ENCODE measurements at places on chromosomes 11 and 22.

- no peaks in the 10 kb centered on the region for H3K36me3 ChIP-seq
- no peak for DNase-seq
- no peaks in the 10 kb centered on the region for H3K27me3 ChIP-seq
- H3K27ac ChIP-seq: no peak overlapping the region
Observed at GRCh38 chr11:128422576-128423370, 164.6 kb downstream of the ETS1 start.

DNA sequence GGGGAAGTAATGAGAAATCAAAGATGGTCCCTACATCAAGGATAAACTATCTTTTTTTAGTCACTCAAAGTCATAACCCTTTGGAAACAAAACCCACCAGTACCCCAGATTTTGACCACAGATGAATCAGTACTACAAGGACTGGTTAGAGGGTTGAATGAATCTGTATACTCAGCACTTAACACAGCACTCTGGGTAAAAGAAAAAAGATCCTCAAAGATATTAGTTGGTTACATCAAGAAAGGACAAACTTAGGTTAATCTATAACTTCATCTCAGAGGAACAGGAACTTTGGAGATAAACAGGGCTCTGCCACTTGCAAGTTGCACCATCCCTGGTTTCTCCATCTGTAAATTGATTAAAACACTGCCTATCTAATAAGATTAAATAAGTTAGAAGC is 18.8 kb downstream of the SC5D start:
- no peaks in the 10 kb centered on the region for H3K36me3 ChIP-seq
- H3K27ac ChIP-seq: no peak overlapping the region
- H3K4me3 ChIP-seq: no peak overlapping the region
- H3K4me1 ChIP-seq: no peaks in the 10 kb centered on the region

DNA sequence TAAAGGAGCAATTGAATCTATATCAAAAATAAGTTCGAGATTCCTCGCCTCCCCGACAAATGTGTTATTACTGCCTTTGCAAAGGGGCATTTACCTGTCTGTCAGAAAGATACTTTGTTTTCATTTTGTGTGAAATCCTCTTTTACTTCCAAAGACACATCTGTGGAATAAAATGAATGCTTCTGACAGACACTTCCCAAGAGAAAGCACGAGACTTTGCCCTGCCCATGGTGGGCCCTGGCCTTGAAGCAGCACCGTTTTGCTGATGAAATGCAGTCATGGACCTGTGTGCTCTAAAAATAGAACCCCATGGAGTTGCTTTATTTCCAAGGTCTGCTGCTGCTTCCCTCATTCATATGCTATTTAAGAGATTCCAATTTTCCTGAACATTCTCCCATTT is 85.9 kb upstream of the USP47 start:
- H3K27me3 ChIP-seq: no peaks in the 10 kb centered on the region
- DNase-seq: no peak
- H3K4me3 ChIP-seq: no peak overlapping the region
- H3K27ac ChIP-seq: no peak overlapping the region

- H3K36me3 ChIP-seq: no peaks in the 10 kb centered on the region
- peaks cover 2% of the 10 kb centered on the region for H3K27me3 ChIP-seq
- H3K4me1 ChIP-seq: no peaks in the 10 kb centered on the region
- H3K27ac ChIP-seq: no peak overlapping the region
- H3K4me3 ChIP-seq: no peak overlapping the region
Observed at GRCh38 chr11:122050021-122050690, 65.9 kb downstream of the BLID start.

DNA sequence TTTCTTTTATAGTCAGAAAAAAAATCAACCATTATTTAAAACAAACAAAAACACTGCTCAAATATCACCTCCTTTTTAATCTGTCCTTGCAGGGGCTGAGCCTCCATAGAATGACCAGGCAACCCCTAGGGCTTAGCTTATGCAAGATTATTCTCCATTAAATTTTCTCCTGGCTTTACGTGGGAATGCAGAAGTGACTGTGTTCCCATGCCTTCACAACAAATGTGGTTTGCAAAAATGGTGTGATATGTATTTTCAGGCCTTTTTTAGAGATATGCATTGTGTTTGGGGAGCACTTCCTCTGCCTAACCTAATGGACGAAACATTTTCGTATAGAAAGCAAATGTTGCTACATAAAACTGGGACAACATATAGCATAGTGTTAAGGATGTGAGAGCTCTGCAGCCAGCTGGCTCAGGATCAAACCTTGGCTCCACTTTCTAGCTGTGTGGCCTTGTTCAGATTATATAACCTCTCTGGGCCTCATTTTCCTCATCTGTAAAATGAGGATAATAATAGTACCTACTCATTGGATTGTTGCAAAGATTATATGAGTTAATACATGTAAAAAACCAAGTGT is 82.6 kb downstream of the PARVA start:
- H3K4me1 ChIP-seq: no peaks in the 10 kb centered on the region
- no peak overlapping the region for H3K27ac ChIP-seq
- H3K4me3 ChIP-seq: no peak overlapping the region
- no peaks in the 10 kb centered on the region for H3K36me3 ChIP-seq
- H3K27me3 ChIP-seq: no peaks in the 10 kb centered on the region
- DNase-seq: no peak

DNA sequence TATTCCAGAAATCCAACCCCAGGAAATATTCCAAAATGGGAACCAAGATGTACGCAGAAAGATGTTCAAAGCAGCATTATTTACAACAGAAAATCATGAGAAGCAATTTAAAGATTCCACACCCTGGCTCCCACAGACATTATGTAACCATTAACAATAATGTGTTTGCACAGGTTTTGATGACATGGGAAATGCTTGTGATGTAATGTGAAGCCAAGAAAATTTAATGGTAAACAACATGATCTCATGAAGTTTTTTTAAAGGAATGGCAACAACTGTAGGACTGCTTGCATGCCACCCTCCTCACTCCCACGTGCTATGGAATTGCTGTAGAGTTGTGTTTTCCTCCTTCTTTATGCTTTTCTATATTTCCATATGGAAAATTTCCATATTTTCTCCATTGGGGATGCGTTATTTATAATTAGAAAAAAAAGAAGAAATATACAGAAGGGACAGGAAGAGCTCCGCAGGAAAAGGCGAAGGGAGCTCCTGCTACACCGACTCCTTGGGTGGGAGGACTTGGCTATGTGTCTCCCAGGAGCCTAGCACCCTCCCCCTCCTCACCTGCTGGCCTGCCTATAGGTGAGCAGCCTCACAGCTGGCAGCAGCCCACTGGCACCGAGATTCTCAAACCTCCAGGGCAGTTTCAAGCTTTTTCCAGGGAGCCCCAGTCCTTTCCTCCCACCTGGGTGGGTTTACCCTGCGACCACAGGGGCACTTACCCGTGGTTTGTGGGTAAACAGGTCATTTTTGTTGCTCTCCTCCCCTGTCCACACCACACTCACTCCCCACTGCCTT is 20.9 kb downstream of the LRFN4 start:
- DNase-seq: no peak
- no peak overlapping the region for H3K27ac ChIP-seq
- H3K4me1 ChIP-seq: peaks cover 14% of the 10 kb centered on the region
- H3K27me3 ChIP-seq: no peaks in the 10 kb centered on the region
- H3K36me3 ChIP-seq: no peaks in the 10 kb centered on the region

GRCh38 chr11:99268886-99269285 is 248.1 kb downstream of the CNTN5 start:
- DNase-seq: no peak
- H3K4me3 ChIP-seq: no peak overlapping the region
- no peaks in the 10 kb centered on the region for H3K27me3 ChIP-seq
- no peak overlapping the region for H3K27ac ChIP-seq

- H3K4me3 ChIP-seq: no peak overlapping the region
- H3K36me3 ChIP-seq: no peaks in the 10 kb centered on the region
- DNase-seq: no peak
- peaks cover 4% of the 10 kb centered on the region for H3K4me1 ChIP-seq
Observed at GRCh38 chr11:121892131-121892681, 223.8 kb downstream of the BLID start.

DNA sequence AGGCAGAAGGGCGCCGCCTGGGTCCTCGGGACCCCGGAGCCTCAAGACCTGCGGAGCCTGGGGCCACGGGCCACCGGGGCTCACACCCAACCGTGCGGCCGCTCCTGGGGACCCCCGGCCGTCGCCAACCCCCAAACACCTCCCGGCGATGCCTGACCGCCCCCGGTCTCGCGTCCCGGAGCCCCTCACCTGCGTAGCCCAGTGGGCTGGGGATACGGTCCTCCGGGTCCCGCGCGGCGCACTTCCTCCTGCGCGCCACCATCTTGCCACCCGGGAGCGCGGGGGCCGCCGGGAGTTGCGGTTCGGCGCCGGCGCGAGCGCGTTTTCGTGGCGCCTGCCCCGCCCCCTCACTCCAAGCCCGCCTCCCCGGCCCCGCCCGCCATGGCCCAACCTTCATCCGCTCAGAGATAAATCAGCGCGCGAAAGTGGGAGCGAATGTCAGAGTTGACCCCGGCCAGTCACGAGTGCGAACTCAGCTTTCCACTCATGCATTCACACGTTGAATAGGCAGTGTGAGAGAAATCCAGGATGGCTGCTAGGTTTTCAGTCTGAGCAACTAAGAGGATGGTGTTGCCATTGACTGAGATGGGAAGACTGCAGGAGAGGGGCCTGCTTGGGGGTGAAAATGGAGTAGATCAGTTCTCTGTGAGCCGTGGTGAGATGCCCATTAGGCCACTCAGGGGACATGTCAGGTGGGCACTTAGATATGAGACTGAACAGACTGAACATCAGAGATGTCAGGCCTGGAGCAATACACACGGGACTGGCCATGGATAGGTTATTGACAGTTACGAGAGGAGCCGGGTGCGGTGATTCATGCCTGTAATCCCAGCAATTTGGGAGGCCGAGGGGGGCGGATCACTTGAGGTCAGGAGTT is at the start of gene RRP7A:
TSS of gene RRP7A (minus strand) at position 272 of the 877 bp plus-strand sequence. CDS start at position 262, 10 bp downstream.
- no peaks in the 10 kb centered on the region for H3K27me3 ChIP-seq
- peak within 1 kb of the TSS; percentile 71 for H3K27ac ChIP-seq
- peak within 1 kb of the TSS; percentile 98 for H3K4me3 ChIP-seq
- peak; percentile 95 for DNase-seq
- peaks cover 10% of the 10 kb centered on the region for H3K4me1 ChIP-seq

DNA sequence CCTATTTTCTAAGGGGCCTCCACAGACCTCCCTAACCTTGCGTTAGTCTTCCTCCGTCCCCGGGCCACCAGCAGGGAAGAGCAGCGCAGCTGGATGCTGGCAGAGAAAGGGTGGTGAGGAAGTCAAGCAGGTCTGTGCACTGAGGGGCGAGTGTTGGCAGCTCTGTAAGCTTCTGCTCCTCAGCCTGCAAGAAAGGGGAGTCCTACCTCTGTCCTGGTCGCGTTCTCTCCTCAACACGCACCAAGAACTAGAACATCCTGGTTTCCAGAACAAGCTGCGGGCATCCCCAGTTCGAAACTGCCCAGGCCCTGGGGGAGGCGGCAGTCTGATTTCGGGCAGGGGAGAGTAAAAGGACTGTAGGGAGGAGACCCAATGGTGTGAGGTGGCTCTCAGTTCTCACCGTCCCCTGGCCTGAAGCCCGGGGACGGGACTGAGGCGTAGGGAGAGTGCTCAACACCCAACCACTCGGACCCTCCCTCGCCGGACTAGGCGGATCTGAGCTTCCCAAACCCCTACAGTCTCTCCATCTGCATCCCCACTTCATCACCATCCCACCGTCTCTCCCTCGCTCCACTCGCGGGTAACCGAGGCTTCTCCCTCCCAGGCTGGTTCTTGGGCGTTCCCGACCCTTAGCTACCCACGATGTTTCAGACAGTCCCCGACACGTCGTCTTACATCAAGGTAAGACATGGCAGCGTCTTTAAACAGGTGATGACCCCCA is 7.7 kb upstream of the FLI1 start:
- no peak overlapping the region for H3K27ac ChIP-seq
- no peak for DNase-seq
- H3K4me3 ChIP-seq: no peak overlapping the region
- H3K4me1 ChIP-seq: peaks cover 24% of the 10 kb centered on the region
- H3K27me3 ChIP-seq: peaks cover 100% of the 10 kb centered on the region
- H3K36me3 ChIP-seq: no peaks in the 10 kb centered on the region

DNA sequence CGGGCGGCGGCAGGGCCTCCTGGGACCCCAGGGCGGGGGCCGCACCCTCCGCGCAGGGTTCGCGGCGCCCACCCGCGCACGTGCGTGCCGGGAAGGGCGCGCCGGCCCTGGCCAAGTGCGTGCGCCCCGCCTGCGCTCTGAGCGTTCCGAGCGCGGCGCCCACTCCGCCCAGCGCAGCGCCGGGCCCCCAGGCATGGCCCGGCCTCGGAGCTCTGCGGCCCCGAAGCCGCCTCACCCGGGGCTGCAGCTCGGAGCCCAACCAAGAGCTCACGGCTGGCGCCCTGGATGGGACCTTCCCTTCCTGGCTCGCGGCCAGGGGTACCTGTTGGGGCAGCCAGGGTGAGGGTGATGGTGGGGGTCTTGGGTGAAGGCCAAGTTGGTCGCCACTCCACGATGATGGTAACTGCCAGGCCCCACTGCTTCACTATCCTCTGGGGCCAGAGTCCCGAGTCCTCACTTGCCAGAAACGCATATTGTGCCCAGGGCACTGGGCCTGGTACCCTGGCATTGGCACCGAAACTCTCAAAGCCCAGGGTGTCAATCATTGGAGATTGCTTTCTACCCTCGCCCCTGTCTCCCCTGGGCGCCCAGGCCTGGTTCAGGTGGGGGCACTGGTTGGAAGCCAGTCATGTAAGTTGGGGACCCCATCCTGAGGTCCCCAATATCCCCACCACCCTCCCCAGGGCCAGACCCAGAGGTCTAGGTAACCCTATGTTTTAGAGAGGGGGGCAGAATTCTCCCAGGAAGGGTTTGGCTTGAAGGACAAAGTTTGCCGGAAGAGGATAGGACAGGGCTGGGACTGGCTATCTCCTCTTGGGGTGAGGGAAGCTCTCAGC is 882 bp downstream of the ANO1 start:
- no peak overlapping the region for H3K27ac ChIP-seq
- H3K4me3 ChIP-seq: no peak overlapping the region
- peaks cover 59% of the 10 kb centered on the region for H3K27me3 ChIP-seq
- no peak for DNase-seq

DNA sequence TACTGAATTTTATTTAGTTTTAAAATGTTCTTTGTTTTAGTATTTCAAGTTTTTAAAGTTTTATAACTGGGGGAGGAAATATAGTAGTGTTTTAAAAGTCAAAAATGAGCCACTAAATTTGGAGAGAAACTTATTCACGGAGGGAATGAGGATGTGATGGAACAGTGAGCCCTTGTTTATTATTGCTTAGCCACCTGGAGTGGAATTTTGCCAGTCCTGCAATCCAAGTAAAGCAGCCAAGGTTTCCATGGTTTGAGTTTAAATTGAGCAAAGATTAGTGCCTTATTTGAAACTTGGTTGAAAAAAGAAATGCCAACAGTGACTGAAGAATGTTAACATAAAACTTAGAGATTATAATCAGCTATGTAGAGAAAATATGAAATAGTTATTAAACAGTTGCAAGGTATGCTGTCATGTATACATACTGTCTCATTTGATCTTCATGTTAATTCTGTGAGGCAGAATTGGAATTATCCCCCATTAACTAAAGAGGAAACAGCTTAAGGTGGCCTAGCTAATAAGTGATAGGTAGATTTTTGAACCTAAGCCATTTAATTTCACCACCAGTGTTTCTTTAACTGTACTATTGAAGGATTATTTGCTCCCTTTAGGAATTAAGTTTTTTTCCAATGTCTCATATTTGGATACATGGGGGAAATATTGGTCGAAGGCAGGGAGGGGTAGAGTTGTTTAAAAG is 36.4 kb downstream of the SWAP70 start:
- no peak overlapping the region for H3K4me3 ChIP-seq
- H3K27me3 ChIP-seq: no peaks in the 10 kb centered on the region
- DNase-seq: no peak
- H3K27ac ChIP-seq: no peak overlapping the region
- no peaks in the 10 kb centered on the region for H3K36me3 ChIP-seq

GRCh38 chr11:134765565-134765964 is 353.5 kb upstream of the B3GAT1 start:
- no peaks in the 10 kb centered on the region for H3K27me3 ChIP-seq
- DNase-seq: no peak
- no peaks in the 10 kb centered on the region for H3K4me1 ChIP-seq
- no peaks in the 10 kb centered on the region for H3K36me3 ChIP-seq

Data from hepatocyte (in vitro differentiated cells).